ENCODE measurements at places on chromosomes 16 and 17.

- no peak for DNase-seq
These were observed 9.4 kb downstream of the METTL9 start for GRCh38 chr16:21608639-21609328.

- no peak for DNase-seq
These were observed 19.9 kb downstream of the ARL4D start for GRCh38 chr17:43418441-43419374.

DNA sequence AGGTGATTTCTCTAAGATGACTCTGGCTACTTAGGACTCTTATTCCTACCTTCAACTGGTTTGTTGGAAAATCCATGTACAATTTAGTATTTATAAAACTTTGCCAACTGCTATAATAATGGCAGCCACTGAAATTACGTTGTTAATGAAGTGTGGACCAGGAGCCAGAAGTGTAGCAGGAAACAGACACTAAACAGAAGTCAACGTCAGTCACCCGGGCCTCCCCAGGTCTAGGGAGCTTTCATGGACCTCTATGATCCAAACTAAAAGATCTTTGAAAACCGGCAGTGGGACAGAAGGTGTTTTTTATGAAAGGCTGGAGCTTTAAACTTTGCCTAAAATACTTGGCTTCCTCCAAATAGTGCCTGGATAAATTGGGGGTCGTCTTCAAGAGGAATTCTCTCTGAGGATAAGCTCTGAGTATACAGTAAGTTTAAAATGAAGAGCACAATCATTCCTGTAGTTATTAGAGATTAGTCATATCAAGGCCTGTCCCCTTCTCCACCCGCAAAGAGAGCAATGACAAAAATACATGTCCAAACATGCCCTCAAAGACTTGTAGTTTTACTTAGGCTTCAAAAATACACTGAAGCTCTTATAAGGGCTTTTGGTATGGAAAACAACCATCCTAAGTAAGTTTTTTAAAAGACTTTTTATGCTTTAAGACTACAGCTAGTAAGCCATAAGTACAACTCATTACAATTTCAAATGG, 34.6 kb downstream of the DCUN1D3 start:
- DNase-seq = no peak

GRCh38 chr16:10226141-10226986, 44.1 kb upstream of the GRIN2A start:
- DNase-seq = no peak

- no peak for DNase-seq
These were observed 34.2 kb upstream of the CCL2 start for GRCh38 chr17:34220752-34221395.

DNA sequence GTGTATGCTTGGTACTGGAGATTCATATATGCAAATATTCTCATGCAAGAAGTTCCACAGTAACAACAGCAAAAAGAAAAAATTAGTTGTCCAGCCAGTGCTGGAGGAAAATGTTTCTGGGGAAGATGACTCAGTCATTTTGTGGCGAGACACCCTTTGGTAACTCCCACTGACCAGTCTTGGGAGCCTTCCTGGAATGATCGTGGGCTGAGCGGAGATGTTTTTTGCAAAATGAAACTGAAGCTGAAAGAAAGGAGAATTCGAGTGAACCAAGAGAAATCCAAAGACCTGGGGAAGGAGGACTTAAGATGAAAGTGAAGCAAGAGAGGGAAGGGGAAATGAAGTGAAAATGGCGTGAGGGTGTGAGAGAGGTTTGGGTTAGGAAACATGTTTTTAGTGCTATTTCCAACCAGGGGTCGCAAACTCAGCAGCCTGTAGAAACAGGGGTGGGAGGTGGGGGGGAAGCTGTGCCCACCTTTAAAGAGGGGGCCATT, 5.2 kb downstream of the ITPRIPL2 start:
- DNase-seq = no peak

DNA sequence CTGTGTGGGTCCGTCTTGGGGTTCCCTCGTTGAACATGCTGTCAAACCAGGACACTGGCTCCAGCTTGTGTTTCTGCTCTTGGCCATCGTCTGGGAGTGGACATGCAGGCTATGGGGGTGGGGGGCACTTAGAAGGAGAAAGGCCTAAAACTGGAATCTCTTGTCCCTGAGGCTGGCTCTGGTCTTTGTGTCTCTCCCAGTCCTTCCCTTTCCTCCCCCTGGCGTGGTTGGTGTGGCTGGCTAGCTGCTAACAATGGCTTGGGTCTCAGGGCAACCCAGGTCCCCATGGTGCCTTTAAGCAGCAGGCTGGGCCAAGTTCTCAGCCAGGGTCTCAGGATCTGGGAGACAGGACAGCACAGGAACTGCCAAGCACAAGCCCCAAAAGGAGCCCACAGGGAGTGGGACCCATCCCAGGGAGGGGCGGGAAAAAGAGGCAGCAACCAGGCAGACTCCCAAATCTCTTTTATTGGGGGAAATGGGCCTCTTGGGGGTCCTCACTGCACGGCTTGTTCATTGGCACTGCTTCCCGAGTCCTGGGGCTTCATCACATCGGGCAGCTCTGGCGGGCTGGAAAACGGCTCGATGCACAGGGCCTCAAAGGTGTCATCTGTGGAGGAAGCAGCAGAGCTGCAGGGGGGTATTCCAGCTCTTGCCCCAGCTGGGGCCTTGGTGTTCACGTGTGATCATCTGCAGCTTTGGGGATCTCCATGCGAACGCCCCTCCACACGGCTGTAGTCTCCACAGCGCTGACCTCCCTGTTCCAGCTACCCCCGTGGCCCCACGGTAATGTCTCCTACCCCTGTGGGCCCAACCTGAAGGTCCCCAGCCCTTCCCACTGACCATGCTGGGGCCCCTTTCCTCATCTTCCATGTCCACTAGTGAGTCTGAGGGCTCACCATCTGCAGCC, 5.3 kb downstream of the ELOB start:
- no peak for DNase-seq

DNA sequence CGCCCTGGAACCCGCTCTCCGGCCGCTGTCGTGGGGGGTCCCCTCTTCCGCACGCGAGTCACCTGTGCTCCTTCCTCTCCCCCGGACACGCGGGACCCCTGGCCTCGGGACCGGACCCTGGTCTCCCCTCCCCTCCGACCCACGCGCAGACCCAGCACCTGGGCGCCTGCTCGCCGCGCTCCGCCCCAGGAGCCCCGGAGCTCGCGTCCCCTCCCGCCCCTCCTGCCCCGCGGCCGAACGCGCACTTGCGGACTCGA, 762 bp downstream of the RAB40B start:
- no peak for DNase-seq

DNA sequence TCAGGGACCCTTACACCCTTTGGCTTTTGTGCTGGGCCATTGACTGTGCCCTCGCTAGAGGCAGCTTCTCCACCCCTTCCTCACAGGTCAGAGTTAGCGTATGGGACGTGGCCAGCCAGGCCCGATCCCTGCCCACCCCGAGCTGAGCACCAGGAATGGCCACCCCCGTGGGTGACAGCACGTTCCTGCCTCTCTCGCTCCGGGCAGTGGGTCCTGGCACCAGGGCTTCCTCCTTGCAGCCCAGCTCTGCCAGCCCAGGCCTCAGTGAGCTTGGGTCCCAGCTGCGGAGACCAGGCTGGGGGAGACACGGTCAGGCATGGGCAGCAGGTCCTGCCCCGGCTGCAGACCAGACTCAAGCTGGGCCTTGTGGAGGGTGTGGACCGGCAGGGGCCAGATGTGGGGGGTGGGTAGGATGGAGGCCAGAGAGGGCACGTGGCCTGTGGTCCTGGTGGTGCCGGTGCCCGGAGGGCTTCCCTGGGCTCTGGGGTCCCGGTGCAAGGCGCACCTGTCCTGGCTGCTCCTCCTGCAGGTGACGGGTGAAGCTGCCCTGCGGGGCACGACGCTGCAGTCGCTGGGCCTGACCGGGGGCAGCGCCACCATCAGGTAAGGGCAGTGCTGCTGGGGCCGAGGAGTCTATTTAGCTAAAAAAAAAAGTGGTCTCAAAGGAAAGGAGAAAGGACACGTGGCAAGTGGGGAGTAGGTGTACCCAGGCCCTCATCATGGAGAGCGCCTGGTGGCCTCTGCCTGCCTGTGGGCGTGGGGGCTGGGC, 18.2 kb downstream of the ASPSCR1 start:
- no peak for DNase-seq

DNA sequence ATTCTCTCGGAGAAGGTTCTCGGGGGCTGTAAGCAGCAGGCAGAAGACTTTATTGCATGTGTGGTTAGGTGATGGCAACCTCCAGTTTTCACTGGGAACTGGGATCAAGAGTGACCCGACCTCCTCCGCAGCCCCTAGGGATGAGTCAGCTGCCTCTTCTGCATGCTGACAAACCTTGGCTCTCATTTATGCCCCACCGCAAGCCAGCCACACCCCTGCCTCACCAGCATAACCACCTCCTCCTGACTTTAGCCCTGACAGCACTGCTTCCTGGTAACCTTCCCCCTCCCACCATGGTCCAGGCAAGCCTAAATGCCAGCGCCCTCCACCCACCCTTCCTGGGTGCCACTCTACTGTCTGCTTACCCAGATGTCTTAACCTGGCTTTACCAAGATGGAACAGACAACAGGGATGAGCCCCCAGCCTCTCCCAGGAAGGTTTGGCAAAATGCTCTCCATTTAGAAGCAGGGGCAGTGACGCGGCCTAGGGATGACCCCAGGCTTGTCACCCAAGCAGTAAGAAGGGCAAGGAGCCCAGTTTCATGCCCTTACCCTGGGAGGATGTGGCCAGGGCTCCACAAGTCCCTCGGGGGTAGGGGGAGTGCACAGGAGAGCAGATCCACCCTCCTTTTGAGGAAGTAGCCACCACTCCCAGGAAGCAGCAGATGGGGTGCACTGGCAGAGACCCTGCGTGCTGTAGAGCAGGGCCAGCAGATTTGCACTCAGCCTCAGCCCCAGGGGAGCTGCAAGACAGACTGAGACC, 73.5 kb downstream of the GOSR1 start:
- DNase-seq = no peak

GRCh38 chr16:12539185-12539929, 264.3 kb downstream of the CPPED1 start:
- no peak for DNase-seq

GRCh38 chr17:8126491-8127066, 2.7 kb upstream of the HES7 start:
- DNase-seq = peak; percentile 24

- peak; percentile 23 for DNase-seq
These were observed 6.2 kb downstream of the PSMD12 start for GRCh38 chr17:67359960-67360791.

DNA sequence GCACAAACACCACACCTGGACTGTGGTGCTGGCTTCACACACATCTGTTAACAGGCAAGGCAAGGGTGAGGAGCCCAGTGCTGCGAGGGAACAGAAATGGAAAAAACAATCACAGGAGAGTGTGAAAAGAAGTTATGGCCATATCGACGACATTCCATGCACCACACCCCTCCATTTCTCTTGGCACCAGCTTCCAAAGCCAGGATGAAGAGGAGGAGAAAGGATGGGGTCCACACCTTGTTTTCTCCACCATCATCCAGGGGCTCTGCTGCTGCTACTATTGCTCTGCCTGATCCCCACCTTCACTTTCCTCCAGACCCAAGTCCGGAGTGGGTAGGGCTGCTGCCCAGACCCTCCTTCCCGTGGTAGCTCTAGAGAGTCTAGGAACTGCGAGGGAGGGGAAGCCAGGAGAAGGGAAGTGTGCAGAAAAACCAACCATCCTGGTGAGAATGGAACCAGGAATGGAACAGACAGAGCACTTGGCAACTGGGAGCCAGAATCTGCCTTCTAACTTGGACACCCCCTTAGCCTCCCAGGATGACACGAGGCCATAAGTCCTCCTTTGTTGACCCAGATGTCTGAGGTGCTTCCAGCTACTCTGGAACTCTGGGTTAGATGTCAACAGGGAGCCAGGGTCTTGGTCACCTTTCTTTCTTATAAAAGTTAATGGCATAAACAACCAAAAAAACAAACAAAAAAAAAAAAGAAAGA, 1.2 kb upstream of the PROCA1 start:
- DNase-seq = no peak

DNA sequence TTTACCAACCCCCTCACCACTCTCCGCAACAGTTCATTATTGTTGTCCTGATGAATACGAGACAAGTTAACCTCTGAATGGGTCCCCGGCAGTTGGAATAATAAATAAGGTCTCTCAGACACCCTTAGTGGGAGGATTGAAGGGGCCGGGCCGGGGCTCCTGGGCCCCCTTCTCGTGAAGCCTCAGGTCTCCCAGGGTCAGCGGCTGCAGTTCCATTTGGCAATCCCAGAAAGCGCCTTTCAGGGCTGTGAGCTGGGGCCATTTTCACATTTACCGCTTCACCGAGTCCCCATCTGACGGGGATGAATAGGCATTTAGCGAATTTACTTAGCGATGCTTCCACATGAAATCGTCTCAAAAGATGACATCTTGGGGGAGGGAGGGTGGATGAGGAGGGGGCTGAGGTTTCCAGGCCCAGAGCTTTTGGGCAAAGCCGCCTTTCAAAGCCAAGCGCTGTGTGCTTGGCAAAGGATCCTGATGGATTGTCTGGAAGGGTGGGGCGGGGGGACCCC, 309.8 kb downstream of the XYLT1 start:
- no peak for DNase-seq

DNA sequence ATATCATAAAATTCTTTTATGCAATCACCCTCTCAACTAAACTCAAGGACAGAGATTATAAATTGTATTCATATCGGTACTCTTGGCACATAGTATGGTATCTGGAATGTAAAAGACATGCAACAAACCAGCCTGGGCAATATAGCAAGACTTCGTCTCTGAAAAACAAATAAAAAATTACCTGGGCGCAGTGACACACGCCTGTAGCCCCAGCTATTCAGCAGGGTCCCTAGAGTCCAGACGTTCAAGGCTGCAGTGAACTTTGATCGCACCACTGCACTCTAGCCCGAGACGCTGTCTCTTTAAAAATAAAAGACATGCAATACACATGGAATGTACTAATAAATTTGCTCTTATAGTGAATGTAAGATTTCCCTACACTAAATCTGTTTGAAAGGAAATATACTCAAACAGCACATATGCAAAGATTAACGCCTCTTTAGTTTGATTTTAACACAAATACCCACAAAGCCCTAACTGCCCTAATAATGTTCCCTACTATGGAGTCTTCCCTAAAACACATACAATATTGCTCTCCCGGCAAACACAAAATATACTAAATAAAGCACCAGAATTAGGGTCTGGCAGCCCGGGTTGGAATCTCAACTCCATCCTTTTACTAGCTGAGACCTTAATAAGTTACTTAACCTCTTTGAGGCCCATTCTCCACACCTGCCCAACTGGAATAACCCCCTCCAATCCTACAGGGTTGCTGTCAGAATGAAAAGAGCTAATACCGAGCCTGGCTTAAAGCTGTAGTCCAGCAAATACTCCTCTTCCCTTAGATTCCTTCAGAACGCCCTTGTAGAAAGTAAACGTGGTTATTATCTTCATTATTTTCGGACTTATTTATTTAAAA, 1.2 kb downstream of the ABCA5 start:
- DNase-seq = no peak

All from activated effector memory CD4-positive, alpha-beta T cell treated with Interleukin-2 at 50 U/mL for 16 hours (primary cell).